Foreskin fibroblast (primary cell): ENCODE measurements at places on chromosomes 6 and 20.

- no peak for DNase-seq
Measured at GRCh38 chr6:16840725-16841124, 79.5 kb upstream of the ATXN1 start.

- DNase-seq, result peak; percentile 100
Measured at GRCh38 chr6:14706378-14706929, 539.4 kb upstream of the JARID2 start.

DNA sequence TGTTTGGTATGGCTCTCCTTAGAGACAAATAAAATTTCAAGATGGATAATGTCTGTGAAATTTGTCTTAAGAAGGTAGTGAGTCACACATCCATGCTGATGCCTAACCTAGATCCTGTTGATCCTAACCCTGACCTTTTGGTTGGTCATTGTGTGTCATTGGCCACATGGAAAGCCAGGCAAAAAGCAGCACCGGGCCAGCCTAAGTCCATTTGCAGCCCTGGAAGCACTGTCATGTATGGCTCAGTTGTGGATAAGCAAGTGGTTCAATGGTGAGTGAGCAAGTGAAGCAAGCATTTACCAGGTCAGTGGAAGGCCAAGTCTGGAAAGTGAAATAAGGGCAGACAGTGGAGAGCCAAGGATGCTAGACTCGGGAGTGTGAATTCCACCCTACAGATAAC is 12.1 kb upstream of the XRN2 start:
- DNase-seq, result peak; percentile 69

- no peak for DNase-seq
Measured at GRCh38 chr6:35413911-35414310, 38.2 kb upstream of the FANCE start.

DNA sequence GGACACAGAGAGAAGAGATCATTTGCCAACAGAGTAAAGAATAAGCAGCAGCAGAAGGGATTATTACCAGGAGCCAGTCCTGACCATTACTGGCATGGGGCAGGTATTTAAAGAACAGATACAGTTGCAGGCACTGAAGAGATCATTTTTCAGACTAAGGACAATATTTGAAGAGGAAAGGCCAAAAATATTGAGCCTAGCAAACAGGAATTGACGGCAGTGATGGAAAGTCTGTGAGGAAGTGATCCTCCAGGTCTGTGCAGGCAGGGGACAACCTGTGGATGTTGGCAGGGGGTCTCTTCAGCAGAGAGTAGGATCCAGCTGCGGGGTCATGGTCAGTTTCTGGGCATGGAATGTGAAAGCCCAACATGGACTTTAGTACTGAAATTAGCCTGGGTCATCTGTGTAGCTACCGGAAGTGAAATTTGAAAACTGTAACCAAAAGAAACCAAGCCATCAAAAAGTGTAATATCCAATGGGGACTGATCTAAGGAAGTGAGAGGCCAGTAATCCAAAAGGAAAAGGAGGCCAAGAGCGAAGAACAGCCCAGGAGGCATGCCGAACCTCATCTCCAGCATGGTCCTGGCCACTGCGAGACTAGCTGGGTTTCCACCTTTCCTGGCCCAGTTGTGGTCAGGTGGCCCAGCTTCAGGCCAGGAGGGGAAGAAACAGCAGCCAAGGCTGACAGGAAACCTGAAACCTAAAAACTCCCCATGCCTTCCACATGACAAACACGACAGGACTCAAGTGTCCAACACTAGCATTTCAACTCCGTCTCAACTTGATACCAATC is 115.1 kb upstream of the TNFAIP3 start:
- DNase-seq, result no peak

DNA sequence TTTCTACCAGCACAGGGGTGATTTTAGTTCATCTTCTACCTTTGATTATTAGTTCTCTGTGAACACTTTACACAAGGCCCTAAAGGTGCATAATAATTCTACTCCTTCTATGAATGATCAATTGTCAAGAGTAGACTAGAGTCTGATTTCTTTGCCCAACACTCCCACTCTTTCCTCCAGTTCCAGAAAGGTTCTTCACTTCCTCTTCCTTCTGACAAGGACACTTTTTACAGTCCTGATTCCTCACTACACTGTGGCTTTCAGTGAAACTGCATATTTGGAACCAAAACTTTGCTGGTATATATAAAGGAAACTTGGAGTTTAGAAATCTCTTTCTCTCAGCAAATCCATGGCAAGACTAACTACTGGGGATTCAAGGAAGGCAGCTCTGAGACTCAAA is 10.6 kb upstream of the RSPO3 start:
- DNase-seq, result no peak
